ENCODE measurements at places on chromosomes 3 and 15. TPM values are rescaled to one million over a fixed set of nuclear protein-coding genes. Genes with fewer than 3 reads are reported as not detected.

DNA sequence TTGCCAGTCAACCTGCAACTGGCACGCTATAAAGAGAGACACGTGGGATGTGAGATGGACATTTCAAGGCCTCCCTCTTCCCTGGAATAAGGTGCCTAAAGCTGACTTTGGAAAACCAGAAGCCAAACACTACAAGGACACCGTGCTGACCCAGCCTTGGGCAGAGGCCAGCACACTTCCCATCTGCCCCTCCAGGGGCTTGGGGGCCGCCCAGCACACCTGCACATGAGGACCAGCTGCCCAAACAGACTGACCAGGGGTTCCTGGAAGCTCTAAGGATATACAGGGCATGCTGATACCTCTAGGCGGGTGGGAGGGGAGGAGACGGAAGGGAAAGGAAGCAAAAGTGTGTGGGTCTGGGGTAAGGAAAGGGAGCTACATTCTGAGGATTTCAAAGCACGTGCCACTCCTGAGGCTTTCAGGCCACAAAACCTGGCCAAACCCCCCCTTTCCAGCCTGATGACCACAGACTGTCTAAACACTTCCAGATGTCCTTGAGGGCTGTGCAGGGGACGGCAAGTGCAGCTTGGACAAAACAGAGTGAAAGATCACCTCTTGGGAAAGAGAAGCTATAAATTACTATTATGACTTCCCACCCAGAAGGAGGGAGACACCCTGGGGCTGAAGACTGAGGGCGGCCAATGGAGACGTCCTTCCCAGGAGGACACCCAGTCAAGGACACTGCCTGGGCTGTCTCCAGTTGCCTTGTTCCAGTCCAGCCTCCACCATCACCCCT is 57.9 kb downstream of the ADCY5 start:
- no peak for DNase-seq

Gene MKRN2OS
- total RNA-seq = not detected

Gene BCHE
- total RNA-seq = not detected

DNA sequence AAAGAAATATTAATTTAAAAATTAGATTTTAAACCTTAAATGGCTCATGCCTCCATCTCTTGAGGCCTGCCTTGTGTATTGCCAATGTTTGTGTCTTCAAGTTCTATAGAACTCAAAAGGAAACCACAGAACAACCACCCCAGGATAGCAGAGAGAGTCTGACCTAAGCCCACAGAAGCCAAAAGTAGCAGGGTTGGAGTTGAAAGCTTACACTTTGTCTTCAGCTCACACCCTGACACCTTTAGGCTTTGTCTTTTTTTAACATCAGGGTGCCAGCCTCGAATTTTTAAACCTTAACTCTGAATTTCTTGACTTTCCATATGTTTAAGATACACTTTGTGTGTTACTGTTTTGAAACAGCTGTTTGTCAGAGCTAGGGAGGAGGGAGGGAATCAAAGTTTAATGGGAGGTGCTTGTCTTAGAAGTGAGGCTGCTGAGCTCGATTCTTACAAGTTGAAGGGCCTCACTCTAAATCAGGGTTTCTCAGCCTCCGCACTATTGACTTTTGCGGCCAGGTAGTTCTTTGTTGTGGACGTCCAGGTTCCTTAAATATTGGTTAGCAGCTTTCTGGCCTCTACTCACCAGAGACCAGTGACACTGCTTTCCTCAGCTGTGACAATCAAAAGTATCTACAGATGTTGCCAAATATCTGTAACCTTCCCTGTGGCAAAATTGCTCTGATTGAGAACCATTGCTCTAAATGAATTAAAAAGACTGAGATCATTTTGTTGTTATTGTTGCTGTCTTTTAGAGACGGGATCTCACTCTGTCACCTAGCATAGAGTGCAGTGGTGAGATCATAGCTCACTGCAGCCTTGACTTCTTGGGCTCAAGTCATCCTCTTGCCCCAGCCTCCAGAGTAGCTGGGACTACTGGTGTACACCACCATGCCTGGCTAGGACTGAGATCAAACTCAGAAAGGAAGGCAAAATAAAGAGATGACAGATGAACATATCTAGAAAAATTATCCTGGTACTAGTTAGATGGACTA is 139.2 kb upstream of the EOMES start:
- DNase-seq = peak; percentile 42

GRCh38 chr3:150970665-150971324 is 1.7 kb downstream of the CLRN1 start:
- DNase-seq = no peak
